ENCODE measurements at places on chromosomes 6 and 20.
A peak's percentile ranks its signal among the peaks of the same experiment; 100 is the strongest.

GRCh38 chr20:14617123-14617522 is 279.7 kb upstream of the FLRT3 start:
- DNase-seq = no peak

DNA sequence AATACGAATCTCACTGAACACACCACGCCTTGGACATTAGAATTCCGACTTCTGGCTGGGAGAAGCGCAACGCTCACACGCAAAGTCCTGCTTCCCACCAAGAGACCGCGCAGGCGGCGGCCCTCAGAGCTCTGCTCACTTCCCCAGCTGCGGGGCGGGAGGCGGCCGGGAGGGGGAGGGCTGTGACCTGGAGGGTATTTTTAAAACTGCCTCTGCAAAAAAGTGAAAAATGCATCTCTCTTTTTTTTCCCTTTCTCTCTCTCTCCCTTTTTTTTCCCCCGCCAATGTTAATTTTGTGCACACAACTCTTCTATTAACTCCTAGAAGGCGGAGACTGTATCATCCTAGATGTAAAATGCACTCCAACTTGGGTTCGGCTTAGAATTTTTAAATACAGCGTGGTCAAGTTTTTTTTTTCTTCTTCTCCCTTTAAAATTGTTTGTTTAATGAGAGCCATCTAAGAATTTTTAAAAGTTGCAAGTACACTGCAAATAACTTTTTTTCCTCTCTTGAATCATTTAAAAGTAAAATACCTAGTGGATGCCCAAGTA is 66.4 kb downstream of the STX11 start:
- no peak for DNase-seq

- DNase-seq = no peak
These were observed 101.6 kb downstream of the DLL1 start for GRCh38 chr6:170189236-170189635.

- DNase-seq = no peak
These were observed 323.5 kb upstream of the HSF2 start for GRCh38 chr6:122075917-122076316.

GRCh38 chr6:147131532-147132128 is 72.6 kb upstream of the STXBP5 start:
- DNase-seq = no peak

GRCh38 chr6:27296106-27296783 is 15.8 kb downstream of the POM121L2 start:
- DNase-seq = peak; percentile 62

DNA sequence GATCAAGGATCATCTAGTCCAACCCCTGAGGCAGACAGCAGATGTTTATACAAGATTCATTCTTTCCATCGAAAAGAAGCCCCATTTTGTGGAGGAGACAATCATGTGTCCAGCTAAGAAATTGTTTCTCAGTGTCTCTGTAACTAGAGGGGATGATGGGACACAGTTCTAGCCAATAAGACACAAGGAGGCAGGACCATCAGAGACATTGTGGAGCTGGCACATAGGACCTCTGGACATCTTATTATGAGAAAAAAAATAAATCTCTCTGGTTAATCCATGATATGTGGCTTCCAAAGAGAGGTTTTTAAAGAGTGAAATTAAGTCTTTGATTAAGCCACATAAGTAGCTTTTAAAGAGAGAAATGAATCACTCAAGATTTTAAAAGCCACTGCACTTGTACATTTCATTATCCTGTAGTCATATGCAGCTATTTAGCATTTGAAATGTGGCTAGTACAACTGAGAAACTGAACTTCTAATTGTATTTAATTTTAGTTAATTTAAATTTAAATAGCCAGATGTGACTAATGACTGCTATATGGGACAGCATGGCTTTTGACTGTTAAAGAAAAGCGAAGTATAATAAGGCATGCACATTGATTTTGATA is 176.8 kb downstream of the TASP1 start:
- DNase-seq = peak; percentile 23

- DNase-seq = no peak
These were observed 74.9 kb downstream of the BFSP1 start for GRCh38 chr20:17456279-17456678.

GRCh38 chr6:45691426-45691825 is 313.7 kb upstream of the SUPT3H start:
- DNase-seq = peak; percentile 76

- DNase-seq = peak; percentile 76
These were observed 149.1 kb upstream of the BEND3 start for GRCh38 chr6:107264357-107264840.

DNA sequence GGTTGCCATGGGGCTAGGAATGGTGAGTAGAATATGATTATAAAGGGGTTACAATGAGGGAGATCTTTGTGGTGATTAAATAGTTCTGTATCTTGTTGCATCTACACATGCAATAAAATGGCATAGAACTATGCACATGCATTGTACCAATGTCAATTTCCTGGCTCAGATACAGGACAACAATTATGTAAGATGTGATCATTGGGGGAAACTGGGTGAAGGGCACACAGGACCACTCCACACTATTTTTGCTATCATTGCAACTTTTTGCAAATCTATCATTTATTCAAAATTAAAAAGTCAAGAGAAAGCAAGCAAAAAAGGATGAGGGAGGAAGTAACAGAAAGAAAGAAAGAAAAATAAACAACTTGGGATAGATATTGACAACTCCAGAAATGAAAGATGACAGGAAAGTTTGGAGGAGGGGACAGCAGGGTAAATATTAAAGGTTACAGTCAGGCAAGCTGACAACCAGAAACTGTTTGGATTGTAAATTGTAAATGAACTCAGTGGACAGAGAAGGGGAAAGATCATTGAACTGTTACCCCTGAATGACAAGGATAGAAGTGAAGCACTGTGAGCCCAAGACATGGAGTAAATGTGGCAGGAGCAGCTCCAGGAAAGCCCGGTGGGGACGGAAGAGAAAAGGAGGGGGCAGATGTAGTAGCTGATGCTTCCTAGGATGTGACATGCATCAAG is 499.6 kb upstream of the JARID2 start:
- DNase-seq = no peak

DNA sequence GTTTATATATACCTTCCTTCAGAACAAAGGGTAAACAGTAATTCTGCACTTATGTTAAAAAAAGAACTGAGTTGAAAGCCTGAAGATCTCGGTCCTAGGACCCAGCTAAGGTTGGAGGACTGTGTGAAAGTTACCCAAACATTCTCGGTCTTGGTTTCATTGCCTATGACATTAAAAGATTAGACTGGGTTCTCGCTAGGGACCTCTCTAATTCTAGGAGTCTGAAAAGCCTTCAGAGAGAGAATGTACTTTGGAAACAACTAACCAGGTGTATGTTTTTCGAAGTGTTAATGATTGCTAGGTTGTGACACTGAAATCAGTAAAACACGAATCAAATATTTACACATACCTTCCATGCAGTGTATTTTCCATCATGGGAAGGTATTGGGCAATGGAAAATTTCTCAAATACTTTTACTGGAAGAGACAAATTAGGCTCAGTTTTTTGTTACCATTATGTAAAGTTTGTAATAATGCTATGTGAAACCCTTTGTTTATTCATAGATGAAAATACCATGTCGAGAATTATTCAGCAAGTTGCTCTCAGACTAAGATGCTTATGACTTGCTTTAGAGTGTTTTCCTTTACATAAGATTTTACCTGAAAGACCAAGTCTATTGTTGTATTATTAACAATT is 113.7 kb upstream of the LOC128125822 start:
- no peak for DNase-seq

DNA sequence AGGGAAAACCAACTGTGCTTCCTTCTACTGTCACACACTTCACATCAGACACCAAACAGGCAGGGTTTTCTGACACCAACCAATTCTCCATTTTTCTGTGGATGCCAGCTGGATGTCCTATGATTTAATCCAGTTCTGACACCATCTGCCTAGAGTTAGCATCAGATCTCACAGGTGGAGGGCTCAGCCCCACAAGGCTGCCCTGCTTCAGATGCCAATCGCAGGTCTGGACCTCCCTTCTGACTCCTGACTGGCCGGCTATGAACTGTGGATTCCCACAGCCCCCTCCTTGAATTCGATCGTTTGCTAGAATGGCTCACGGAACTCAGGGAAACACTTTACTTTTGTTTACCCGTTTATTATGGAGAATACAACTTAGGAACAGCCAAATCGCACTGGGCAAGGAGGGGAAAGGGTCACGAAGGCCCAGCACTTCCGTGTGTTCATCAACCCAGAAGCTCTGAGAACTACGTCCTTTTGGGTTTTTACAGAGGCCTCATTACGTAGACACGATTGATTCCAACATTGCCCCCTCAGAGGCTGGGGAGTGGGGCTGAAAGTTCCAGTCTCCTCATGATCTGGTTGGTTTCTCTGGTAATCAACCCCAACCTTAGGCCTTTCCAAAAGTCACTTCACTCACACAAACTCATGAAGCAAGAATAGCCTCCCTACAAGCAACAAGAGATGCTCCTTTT is 25.4 kb upstream of the MAS1 start:
- no peak for DNase-seq

GRCh38 chr6:46637145-46637544 is 15.5 kb downstream of the CYP39A1 start:
- DNase-seq = peak; percentile 18

DNA sequence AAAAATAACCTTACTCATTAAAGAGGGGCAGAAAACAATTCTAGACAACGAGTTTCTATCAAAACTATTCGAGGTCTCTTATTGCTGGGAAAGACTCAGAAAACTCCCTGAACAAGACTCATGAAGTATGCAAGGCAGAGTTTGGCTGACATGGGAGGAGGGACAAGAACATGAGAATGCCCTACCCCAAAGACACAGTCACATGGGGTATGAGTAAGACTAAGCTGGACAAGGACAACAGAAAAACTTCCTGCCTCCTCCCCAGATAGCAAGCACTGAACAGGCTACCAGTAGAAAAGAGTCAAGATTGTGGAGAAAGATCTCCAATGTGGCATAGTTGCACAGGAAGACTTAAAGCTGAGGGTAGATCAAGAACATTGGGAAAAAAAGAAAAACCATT is 39.7 kb upstream of the PHIP start:
- peak; percentile 13 for DNase-seq

GRCh38 chr6:166587631-166588413 is 1.3 kb upstream of the RAMACL start:
- DNase-seq = no peak

DNA sequence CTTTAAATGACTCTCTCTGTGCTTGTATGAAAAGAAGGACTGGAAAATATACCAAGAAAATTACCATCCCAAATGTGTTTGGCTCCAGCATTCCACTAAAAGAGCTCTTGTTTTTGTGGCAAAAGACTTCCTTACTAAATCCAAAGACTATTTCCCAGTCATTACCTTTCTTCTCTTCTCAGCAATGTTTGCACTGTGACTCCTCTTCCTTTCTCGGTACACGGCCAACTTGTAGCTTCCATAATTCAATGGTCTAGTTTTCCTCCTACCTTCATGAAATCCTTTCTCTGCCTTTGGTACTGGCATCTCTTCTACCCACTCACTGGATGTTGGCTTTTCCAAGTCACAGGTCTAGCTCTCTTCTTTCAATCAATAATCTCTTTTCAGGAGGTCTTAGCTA is 568.5 kb upstream of the JAG1 start:
- no peak for DNase-seq

GRCh38 chr6:132341646-132342045 is 59.6 kb downstream of the MOXD1 start:
- peak; percentile 41 for DNase-seq

GRCh38 chr6:116611056-116611455 is 5.2 kb upstream of the RSPH4A start:
- no peak for DNase-seq

DNA sequence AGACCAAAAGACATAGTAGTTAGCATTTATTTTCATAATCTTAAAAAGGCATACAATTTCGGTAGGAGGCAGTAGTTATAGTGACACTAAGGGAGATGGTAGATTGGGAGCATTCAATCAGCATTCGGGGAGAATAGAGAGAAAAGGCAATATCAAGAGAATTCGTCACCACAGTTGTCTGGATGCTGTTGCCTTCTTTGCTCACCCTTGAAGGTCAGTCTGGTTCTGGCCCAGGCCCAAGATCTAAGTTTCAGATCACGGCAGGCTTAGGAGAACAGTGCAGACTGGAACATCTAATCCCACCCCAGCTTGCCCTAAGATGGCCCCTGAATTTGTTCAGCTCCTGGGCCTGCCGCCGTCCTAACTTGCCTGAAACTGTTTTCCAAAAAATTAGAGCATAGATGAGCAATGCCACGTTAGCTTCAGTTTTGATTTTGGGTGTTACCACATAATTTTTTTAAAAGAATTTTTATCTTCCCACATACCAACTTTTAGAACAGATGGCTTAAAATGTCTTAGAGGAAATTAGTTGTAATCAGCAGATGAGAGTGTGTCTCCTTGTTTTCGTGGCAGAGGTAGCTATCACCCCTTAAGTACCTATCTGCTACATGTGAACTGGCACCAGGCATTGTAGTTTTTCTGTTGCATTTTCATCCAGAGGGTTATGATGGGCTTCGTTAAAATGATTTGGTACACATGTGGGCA is 8.3 kb upstream of the CEP85L start:
- no peak for DNase-seq

DNA sequence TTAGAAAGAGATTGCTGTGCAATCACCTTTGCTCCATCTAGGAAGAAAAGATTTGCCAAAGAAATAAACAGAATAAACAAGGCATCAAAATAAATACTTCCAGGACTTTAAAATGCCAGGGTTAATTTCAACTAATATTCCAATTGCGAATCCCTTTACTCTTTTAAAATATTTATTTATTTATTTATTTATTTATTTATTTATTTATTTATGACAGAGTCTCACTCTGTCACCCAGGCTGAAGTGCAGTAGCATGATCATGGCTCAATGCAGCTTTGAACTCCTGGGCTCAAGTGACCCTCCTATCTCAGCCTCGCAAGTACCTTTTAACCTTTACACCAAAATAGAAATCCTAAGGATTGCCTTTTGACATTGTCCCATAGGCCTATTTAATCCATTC is 191.1 kb downstream of the EDN1 start:
- DNase-seq = no peak

- DNase-seq = no peak
These were observed 54.1 kb upstream of the FYN start for GRCh38 chr6:111927321-111927720.

DNA sequence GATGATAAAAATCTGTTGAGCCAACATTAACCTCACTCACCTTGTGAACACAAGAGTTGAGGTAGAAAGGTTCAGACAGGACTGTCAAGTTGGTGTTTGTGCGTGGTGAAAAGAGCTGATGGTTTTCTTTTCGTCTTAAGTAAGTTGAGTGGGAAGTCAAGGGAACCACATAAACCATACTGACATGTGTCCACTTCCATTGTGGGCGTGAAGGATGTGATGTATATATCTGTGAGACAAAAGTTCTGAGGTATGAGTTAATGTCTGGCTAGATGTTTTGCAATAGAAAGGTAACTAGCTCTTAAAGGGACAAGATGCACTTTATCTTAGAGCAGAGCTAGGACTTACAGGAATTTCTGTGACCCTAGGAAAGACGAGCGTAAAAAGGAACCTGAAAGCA is 1272.1 kb upstream of the ADGRB3 start:
- no peak for DNase-seq

Measured in EH (cell line).